Activated T-cell treated with anti-CD3 and anti-CD28 coated beads, Interleukin-2, amount 50 U/mL, for 4 hours (primary cell): ENCODE measurements at places on chromosomes 6 and 20. TPM values are rescaled to one million over a fixed set of nuclear protein-coding genes. Genes with fewer than 3 reads are reported as not detected.

- no peak for DNase-seq
Measured at GRCh38 chr6:39366931-39367618, 44.6 kb upstream of the KCNK16 start.

ESF1 gene
- total RNA-seq = 33.0 TPM

DNA sequence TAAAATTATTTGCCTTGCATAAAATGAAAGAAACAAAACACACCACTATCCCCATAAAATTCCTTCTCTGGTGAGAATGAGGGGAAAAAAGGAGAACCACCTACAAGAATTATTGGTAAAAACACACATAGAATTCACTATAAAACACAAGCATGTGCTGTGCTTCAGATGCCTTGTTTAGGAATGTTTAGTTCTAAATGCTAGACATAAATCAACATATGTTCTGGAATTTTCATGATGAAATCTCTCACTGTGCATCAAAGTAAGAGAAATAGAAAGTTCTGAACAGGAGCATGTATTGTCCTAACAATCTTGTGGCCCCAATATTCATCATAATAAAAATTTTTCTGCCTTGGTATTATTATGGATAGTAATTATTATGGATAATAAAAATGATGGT is 111.0 kb downstream of the PLCB4 start:
- DNase-seq = no peak

DNA sequence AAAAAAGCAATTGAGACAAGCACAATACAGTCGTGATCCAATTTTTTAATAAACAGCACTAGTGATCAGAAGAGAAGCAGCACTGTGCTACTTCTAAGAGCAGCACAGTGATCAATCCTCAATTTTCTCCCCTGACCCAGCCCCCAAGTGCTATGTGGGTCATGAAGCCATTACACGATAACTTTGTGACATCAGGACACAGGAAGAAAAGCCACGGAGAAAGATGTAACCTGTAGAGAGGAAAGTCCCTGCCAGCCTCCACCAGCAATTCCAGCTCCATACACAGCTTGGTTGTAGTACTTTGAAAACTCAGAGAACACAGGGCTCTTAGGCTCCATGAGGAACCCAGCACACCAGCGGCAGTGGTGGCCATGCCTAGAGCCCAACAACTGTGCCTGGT is 45.3 kb upstream of the MYB start:
- no peak for DNase-seq

- no peak for DNase-seq
Measured at GRCh38 chr6:27168108-27168507, 79.4 kb upstream of the PRSS16 start.

DNA sequence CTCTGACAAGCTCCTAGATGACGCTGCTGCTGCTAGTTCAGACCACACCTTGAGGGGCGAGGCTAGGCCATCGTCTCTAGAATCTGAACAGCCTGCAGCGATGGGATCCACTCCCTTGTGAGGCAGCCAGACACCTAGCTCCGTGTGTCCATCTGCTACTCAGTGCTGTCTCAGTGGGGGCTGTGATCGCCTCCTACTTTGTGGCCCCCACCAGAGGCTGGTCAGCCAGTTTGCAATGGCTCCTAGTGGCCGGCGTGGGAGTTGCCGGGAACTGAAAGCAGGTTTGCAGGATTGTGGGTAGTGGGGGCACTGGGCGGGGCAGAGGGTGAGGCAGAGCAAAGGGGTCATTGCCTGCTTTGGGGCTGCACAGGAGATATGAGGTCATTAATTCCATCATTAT is 2.8 kb downstream of the CCN5 start:
- DNase-seq = no peak

PKIB gene
- not detected for total RNA-seq

- DNase-seq = no peak
Measured at GRCh38 chr20:48808382-48809034, 19.3 kb downstream of the PREX1 start.
